Sciatic nerve (tissue), 2 donors: ENCODE measurements at places on chromosomes 5 and 9.

- no peak for DNase-seq
Observed at GRCh38 chr9:72313507-72313906, 51.5 kb downstream of the ZFAND5 start.

- DNase-seq: no peak
Observed at GRCh38 chr9:93466416-93467061, 13.2 kb upstream of the FAM120AOS start.

DNA sequence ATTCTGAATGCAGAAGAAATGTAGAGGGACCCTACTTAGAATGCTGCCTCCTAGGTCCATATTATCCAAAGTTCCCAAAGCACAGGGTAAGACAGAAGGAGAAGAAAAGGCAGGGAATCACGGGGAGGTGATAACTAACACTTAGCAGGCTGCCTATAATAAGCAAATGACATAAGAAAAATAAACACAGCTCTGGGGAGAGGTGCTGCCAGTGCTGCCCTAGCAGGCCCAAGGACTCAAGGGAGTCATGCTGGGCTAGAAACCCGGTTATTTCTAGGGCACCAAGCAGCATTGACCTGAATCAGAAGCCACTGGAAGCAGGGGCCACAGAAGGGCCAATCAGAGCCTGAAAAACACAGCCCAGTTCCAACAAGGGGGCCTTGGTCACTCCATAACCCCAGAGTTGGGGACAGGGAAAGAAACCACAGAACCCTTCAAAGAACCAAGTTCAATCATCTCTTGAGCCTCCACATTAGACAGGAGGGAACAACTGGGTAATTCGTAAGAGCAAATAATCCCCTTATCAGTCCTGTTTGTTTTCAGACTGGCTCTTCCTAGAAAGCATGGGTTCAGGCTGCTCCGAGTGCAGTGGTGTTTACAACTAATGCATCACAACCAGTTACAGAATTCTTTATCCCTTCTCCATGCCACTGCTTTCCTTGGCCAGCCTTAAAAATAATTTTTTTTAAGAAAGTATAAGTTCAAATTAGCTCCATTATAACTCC lies 24.0 kb downstream of the NRG2 start:
- no peak for DNase-seq

DNA sequence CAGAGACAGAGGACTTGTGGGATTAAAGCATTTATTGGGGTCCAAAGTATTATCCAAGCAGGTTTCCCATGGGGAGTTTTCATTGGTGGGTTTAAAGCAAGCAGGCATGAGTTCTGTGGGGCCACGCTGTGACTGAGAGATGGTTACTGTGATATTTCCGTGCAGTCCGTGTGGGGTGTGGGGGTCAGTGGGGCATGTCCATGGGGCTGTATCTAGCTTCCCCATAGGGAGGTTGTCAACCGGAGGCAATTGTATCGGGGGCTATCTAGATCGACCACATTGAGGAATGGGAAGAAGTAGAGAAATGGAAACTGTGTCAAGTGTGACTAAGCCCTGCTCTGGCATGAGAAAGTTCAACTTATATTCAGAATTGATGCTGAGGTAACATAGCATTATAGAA lies 7.1 kb upstream of the RPS23 start:
- DNase-seq: no peak

DNA sequence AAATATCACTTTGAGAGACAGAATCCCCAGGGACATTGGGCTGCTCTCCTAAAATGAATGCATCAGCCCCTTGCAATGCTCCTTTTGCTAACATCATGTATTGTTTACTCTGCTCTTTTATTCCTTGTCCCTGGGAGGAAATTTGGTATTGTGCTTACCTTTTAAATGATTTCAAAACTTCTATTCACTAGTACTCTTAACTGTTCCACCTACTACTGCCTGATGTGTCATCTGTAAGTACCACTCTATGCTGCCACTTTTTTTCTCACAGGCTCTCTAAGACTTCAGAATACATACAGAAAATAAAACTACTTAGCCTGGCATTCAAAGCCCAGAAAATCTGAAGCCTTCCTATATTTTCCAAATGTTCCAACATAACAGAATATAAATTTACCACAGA lies 667.2 kb downstream of the BRINP1 start:
- no peak for DNase-seq

DNA sequence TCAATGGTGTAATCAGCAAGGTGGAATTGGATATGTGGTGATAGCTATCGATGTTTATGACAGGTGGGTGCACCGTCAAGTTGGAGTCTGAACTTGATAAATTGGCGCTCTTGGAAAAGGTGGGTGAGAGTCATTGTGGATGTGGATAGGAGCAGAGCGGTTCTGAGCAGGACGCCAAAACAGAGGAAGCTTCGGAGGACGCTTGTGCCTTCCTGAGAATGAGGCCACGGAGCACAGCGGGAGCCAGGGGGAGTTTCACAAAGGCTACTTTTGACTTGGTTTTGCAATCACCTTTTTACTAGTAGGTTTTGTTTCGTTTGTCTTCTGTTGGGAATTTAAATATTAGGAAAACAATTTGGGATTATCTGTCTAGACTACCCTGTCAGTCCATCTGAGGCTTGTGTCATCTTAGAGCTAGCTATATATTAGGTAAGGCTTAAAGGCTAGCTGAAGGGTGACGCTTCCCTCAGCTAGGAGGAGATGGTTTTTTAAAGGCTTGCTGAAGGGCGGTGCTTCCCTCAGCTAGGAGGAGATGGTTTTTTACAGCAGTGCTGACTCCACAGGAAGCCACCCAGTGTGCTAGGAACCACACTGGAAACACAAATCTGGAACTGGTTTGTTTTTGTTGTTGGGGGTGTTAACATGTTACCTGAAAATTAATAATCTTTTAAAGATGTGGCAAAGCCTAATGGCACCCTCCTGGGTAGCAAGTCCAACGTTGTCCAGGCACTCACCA lies 142.4 kb upstream of the IRX4 start:
- DNase-seq: no peak

DNA sequence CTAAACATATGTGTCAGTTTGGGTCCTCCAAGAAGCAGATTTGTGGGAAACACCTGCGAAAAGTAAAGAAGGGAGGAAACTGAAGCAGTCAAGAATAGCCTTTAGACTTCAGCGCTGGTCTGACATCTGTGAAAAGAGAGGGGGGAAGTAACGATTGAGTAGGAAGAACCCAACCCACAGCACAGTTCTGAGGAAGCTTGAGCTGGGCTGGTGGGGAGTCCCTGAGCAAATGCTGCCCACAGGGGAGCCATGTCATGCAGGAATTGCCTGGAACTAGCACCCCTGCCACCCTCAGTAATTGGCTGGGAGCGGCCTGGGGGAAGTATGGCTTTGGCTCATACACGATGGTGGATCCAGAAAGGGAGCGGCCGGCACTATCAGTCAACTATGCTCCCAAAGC lies 20.6 kb downstream of the FAM240B start:
- DNase-seq: no peak

- no peak for DNase-seq
Observed at GRCh38 chr5:9498541-9499497, 47.1 kb downstream of the SEMA5A start.

DNA sequence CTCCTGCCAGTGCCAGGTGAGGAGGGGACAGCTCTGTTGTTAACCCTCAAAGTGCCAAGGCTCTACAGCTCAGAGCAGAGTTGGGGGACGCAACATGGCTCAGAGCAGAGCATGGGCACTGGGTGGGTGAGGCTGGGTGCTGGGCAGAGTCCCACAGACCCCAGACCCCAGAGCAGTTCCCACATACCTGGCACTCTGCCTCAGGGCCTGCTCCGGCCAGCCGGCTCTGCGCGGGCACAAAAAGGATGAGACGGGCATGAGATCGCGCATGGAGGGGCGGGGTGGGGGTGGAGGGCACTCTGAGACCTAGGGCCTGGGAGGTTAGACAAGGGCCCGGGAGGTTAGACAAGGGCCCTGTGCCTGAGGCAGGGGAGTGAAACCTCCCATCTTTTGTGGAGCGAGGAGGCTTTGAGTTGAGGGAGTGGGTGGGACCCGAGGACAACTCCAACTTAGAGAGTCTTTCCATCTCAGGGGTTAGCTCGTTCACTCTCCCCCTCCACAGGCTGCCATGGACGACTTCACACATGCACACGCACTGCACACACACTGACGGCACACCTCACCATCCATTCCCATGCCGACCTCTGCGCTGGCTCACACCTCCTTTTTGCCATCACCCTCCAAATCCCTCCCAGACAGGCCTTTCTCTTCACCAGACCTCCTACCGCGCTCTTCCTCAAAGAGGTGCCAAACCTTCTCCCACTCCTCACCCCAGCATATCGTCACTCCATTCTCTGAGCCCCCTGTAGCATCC lies 22.0 kb downstream of the PCDH1 start:
- no peak for DNase-seq

GRCh38 chr9:68489646-68490045 lies 51.0 kb downstream of the TMEM252 start:
- no peak for DNase-seq

GRCh38 chr5:64207978-64208377 lies 42.3 kb downstream of the RNF180 start:
- DNase-seq: no peak

DNA sequence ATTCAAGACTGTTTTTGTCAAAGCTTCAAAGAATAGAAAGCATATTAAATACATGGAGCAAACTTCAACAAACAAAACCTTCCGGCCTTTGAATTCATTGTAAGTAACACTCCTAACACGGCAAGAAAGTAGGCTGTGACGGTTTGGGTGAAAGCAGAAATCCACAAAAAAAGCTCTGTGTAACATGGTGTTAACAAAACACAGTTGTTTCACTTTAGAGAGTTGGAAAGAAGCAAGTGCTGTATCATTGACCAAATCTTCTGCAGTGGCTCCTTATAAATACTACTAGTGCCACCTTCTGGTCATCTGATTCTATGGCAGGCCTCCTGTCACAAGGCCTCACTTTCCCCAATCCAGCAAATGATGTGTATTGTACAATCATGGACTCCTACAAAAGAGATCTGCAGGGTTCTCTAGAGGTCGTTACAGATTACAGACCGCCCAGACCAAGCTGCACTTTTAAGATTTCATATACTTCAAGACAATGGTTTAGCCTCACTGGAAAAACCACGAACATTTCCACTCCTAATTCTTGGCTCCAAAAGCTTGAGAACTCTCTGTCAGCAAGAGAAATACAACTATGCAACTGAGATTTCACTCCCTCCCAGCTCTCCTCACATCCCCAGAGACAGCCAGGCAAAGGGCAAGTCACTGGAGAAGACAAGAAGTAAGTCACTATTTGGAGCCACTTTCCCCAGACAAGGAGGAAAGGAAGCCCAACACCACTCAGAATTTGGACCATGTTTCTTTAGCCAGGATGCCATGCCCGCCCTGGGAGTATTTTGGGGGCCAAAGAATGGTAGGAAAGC lies 196.2 kb downstream of the DTWD2 start:
- no peak for DNase-seq

GRCh38 chr9:126146254-126147145 lies 180.1 kb upstream of the MVB12B start:
- DNase-seq: no peak

DNA sequence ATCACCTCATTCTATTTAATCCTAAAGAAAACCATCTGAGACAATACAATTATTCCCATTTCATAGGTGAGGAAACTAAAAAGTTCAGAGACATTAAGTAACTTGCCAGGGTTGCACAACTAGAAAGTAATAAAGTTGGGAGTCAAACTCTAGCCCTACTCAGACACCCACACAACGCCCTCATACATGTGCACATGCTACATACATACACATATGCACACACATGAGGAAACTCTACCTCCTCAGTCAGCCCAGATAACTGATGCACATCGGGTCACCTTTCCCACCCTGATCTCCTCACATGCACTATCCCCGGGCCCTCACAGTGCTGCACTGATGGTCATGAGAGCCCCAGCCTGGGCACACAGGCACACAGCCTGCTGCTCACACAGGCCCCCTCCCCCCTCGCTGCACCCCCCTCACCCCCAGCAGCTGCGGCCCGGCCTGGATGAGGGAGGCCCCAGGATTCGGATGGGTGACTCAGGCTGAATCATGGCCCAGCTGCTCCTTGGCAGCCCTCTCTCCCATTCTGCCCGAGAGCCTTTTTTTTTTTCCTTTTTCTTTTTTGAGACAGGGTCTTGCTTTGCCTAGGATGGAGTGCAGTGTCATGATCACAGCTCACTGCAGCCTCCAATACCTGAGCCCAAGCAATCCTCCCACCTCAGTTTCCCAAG lies 5.0 kb upstream of the GPRIN1 start:
- no peak for DNase-seq

DNA sequence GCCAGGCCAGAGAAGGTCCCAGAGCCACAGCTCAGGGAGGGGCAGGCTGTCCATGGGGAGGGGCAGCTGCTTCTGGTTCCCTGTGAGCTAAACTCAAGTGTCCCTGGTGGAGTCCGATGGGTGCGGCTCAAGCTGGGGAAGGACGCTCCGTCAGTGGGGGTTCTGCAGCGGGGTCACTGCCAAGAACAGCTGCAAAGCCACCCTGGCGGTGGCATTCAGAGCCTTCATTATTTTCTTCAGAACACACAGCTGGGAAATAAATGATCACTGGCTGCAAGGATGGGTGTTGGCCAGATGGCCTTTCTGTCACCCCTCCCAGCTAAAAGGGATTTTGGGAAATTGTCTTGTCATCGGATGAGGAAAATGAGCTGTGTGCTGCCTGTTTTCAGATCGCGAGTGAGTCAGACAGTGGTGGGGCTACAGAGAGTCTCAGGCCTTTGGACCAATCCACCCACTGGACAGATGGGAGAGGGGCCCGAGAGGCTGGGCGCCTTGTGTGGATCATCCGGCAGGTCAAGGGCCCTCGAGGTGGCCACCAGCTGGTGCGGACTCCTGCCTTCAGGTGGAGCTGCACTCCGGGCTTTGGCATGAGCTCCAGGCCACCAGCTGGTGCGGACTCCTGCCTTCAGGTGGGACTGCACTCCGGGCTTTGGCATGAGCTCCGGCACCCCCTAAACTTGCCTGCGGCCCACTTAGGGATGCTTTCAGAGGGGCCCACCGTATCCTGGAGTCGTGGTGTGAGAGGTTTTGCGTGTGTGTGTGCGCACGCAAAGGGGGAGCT lies 17.9 kb upstream of the GFPT2 start:
- no peak for DNase-seq

- DNase-seq: no peak
Observed at GRCh38 chr9:125805586-125805985, 58.4 kb downstream of the PBX3 start.
